ENCODE measurements at places on chromosomes 4 and X. TPM values are rescaled to one million over a fixed set of nuclear protein-coding genes. Genes with fewer than 3 reads are reported as not detected.

TBX22 gene
- polyA plus RNA-seq: 0.26 TPM

CENPVL2 gene
- polyA plus RNA-seq: not detected

SH3D19 gene
- 31.9 TPM for polyA plus RNA-seq

GRCh38 chrX:103373581-103373980, 2.8 kb upstream of the BEX3 start:
- DNase-seq: no peak

DNA sequence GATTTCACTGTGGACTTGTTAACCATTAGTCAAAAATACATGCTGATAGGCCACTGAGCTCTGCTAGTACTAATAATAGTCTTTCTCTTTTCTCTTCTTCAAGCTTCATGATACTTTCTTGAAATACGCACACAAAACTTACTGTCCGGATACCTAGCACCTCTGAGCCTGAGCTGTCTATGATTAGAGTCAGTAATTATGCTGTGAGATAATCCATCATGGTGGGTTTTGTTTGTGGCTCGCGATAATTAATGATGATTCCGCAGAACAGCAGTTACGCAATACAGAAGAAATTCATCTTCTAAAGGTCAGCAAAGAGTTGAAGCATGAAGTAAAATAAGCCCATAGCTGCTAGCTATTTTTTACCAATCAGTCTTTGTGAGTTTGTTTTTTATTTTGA, 511.5 kb upstream of the GALNT7 start:
- no peak for DNase-seq

DNA sequence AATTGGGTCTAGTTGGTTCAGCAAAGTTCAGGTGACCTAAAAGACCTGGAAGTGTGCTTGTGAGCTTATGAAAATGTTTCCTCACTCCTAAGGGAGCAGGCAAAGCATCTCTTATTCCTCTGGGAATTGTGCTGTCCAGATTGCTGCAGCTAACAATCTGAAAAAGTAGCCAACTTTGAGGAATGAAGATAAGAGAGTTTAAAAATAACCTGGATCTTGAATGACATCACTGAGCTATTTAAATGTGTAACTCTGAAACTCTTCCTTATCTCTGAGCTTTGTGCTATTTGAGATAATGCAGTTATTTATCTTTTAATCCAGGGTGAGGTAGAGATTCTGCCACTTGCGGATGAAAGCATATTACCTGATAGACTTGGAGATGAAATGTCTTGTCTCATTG, 384.8 kb downstream of the PPP4R3C start:
- no peak for DNase-seq

GRCh38 chrX:38304010-38304409, 23.3 kb downstream of the RPGR start:
- peak; percentile 15 for DNase-seq

- DNase-seq: no peak
Observed at GRCh38 chrX:88072339-88073030, 554.9 kb downstream of the KLHL4 start.

- peak; percentile 73 for DNase-seq
Observed at GRCh38 chrX:17689971-17690409, 47.3 kb upstream of the SCML1 start.

- no peak for DNase-seq
Observed at GRCh38 chr4:173259310-173259709, 74.8 kb downstream of the HMGB2 start.

DNA sequence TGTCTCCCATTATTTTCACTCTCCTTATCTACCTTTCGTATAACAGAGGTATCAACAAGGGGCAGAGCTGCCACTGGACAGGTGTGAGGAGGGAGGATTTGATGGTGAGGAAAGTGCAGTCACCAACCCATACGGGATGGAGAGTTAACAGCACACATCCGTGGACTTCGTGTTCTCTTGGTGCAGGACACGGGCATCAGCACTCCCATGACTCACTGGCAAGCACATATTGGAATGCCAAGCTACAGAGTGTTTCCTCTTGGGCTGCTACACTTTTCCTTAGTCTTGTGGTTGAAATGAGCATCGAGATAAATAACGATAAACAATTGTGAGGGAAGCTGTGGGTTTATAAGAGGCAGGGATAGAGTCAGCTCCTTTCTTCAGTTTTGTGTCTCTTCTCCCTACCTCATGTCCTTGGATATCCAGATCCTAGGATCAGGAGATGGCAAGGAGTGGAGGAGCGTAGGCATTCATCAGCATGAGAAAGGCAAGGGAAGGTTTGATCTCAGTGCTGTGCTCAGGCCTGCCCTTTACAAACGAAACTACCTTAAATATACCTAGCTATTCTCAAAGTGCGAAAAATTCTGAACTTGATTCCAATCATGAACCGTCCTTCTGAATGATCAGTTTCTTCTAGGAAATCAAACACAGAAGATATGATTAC, 96.3 kb downstream of the ZNF827 start:
- no peak for DNase-seq

DNA sequence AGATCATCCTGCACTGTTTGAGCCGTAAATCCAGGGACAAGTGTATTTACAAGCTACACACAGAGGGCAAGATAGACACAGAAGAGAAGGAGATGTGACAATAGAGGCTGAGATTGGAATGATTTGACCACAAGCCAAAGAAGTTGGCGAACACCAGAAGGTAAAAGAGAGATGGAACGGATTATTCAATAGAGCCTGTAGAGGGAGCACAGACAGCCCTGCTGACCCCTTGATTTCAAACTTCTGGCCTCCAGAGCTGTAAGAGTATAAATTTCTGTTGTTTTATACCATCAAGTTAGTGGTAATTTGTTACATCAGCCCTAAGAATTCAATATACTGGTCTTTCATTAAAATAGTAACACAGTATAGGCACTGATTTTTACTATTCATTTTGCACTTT, 447.8 kb downstream of the FAT4 start:
- DNase-seq: no peak

- no peak for DNase-seq
Observed at GRCh38 chr4:36321176-36321575, 39.8 kb downstream of the DTHD1 start.
